ENCODE measurements at places on chromosomes 6 and 20.

- DNase-seq = no peak
Measured at GRCh38 chr20:62969179-62969760, 16.8 kb downstream of the SLC17A9 start.

GRCh38 chr20:54139188-54139587 is 34.6 kb downstream of the CYP24A1 start:
- no peak for DNase-seq

- no peak for DNase-seq
Measured at GRCh38 chr6:30007132-30007764, 53.8 kb upstream of the POLR1H start.

GRCh38 chr6:98920904-98921431 is 26.8 kb downstream of the FBXL4 start:
- DNase-seq = no peak

DNA sequence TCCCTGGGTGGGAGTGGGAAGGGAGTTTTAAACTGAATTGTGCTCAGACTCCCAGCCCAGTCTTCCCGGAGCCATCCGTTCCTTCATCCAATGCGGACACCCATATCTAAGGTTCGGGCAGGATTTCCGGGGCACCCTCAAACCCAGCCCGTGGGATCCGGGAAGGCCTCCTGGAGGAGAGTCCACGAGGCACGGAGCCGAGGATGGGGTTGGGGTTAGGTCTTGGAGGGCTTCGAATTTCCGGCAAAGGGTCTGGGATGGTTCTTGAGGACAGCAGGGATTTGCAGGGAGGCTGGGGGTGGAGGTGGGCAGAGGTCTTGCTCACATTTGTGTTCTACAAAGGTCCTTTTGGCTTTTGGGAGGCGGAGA is 49.5 kb upstream of the SLC32A1 start:
- DNase-seq = no peak

DNA sequence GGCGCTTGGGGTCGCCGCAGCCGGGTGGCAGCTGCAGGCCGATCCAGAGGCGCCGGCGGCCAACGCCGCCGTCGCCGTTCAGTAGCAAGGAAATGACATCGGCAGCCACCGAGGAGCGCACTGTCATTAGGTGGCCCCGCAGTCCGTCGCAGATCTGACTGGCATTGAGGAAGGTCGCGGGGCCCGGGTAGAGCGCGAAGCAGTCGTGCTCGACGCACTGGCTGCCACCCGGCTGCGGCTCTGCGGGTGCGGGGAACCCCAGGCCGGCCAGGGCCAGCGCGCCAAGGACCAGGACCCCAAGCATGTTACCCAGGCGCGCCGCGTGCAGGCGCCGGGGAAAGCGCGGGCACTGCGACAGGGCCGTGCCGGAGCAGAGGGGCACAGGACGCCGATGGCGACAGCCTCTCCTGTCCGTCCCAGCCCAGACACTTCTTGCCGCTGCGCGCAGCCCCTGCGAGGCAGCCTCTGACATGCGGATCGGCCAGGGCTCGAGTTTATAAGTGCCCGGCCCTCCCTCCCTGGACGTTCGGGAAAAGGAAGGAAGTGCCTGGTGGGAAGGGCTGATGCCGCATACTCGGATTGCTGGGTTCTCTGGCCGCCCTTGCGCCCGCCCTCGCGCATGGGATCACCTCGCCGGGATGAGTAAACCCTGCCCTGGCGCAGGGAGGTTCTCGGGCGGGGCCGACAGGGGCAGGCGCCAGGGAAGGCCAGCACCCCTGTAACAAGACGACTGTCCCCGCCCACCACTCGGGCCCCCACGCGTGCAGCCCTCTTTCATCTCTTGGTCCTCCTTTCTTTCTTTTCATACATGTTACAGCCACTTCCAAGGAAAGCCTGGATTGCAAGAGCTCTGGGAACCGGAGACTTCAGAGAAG is at the start of gene THBD:
THBD (minus strand) TSS at position 472 of the 875 bp plus-strand sequence; CDS start at position 304, 168 bp downstream.
- peak; percentile 51 for DNase-seq

DNA sequence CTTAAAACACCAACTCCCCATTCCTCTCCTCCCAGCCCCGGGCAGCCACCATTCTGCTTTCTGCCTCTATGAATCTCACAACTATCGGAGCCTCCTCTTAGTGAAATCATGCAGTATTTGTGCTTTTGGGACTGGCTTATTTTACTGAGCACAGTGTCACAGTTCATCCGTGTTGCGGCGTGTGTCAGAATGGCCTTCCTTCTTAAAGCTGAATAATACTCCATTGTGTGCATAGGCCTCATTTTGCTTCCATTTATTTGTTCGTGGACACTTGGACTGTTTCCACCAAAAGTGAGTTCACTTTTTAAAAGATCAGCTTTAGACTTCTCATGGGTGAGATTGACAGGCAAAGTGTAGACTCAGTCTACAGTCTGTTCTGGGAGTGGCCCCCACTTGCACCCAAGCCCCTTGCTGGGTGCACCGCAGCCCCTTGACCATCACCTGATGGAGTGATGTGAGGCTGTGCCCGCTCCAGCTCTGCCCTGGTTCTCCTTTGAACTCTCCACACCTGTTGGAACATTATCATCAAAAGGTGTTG is 12.6 kb downstream of the DUSP22 start:
- DNase-seq = no peak

DNA sequence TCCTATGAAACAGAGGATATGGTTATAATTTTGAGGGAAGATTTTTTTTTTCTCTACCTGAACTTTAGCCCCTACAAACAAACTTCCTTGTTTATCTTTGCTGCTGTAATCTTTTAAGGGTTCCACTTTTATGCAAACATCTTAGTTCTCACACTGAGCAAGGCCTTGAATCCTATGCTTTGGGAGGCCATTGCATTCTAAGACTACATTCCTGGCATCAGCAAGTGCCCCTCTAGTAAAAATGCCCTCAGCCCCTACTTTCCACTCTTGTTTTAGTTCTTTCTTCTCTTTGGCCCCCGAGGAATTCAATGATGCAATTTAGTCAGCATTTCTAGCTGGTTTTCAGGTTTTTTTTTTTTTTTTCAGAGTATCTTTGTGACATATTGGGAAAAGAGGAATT is 8.1 kb upstream of the AHI1 start:
- no peak for DNase-seq
